Effector memory CD8-positive, alpha-beta T cell (primary cell): ENCODE measurements at places on chromosomes 6 and 20.

DNA sequence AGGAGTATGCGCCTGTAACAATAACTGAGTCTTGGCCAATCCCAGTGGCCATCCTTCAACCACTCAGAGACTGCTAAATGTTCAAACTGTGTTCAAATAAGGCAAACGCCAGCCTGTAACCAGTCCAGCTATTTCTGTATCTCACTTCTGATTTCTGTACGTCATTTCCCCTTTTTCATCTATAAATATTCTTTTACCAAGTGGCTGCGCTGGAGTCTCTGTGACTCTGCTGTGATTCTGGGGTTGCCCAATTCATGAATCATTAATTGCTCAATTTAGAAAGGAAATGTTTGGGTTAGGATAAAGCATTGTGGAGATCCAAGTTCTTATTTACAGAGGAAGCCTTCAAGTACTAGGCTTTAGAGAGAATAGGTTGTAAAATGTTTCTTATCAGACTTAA lies 89.8 kb upstream of the UST start:
- no peaks in the 10 kb centered on the region for H3K4me1 ChIP-seq
- H3K36me3 ChIP-seq = no peaks in the 10 kb centered on the region

GRCh38 chr6:45724511-45724910 lies 291.1 kb downstream of the CLIC5 start:
- no peaks in the 10 kb centered on the region for H3K4me1 ChIP-seq
- peaks cover 3% of the 10 kb centered on the region for H3K36me3 ChIP-seq

DNA sequence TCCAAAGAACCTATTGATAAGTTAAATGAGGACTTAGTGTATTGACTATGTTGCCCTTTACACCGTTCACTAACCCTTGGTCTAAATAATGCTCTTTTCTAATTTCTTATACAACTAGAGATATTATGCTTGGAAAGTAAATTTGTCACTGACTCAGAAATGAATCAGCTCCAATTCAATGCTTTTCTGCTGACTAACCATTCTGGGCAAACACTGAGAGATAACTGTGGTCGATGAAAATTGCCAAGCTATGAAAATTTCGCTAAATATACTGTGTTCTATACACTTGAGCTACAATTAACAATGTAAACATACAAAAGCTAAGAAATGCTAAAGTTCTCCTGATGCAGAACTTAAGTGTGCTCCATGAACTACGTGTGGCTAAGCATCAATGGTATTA lies 23.1 kb upstream of the FBXO9 start:
- peaks cover 7% of the 10 kb centered on the region for H3K36me3 ChIP-seq
- H3K27me3 ChIP-seq = no peaks in the 10 kb centered on the region

GRCh38 chr20:36402708-36403107 lies 96.6 kb downstream of the DLGAP4 start:
- H3K4me3 ChIP-seq = no peak overlapping the region
- peaks cover 3% of the 10 kb centered on the region for H3K36me3 ChIP-seq
- no peak for DNase-seq
- peaks cover 4% of the 10 kb centered on the region for H3K4me1 ChIP-seq

DNA sequence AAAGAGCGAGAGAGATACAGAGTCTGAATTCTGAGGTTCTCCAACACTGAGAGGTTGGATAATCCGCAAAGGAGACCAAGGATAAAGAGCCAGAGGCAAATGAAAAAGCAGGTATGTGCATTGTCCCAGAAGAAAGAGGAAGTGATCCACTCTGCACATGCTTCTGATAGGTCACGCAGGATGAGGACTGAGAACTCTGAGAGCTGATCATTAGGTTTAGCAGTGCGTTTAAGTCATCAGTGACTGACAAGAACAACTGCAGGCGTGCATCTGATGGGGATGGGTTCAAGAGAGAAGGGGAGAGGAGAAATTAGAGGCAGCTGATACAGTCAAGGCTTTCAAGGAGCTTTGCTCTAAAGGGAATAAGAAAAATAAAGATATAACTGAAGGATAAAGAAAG lies 301.2 kb upstream of the SGK1 start:
- H3K4me3 ChIP-seq = no peak overlapping the region
- no peak for DNase-seq
- H3K27ac ChIP-seq = no peak overlapping the region
- peaks cover 4% of the 10 kb centered on the region for H3K4me1 ChIP-seq
- H3K36me3 ChIP-seq = no peaks in the 10 kb centered on the region

GRCh38 chr6:16174416-16175078 lies 45.7 kb downstream of the MYLIP start:
- DNase-seq = no peak
- peaks cover 6% of the 10 kb centered on the region for H3K4me1 ChIP-seq
- no peaks in the 10 kb centered on the region for H3K36me3 ChIP-seq
- H3K4me3 ChIP-seq = no peak overlapping the region
